ENCODE measurements at places on chromosomes 5 and 9. TPM values are rescaled to one million over a fixed set of nuclear protein-coding genes. Genes with fewer than 3 reads are reported as not detected.

Gene RARS1
- 127 TPM for total RNA-seq

Gene PHYHD1
- total RNA-seq, result 2.0 TPM

- peak; percentile 82 for DNase-seq
These were observed 93.0 kb upstream of the ZNF608 start for GRCh38 chr5:124839371-124839998.

Gene BHMT
- not detected for total RNA-seq

DNA sequence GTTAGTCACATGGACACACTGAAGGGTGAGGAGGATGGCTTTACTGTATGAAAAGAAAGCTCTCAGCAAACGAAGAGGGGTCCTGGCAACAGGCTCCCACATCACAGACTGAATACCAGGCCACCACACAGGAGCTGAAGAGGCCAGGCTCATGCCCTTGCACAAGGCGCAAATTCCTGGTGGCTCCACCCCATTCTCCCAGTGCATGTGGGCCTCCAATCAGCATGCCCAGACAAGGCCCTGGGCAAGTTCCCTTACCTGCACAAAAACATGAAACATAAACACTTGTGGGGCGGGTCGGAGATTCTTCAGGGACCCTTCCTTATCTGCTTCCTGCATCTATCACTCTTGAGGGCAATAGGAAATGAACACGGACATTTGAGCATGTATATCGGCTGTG, 935.8 kb upstream of the EDIL3 start:
- DNase-seq, result no peak

- DNase-seq, result no peak
These were observed 135.9 kb upstream of the ADAMTSL1 start for GRCh38 chr9:18338042-18338441.

- no peak for DNase-seq
These were observed 42.0 kb downstream of the UBE2QL1 start for GRCh38 chr5:6490693-6491092.

Gene FBXL7
- total RNA-seq, result not detected

DNA sequence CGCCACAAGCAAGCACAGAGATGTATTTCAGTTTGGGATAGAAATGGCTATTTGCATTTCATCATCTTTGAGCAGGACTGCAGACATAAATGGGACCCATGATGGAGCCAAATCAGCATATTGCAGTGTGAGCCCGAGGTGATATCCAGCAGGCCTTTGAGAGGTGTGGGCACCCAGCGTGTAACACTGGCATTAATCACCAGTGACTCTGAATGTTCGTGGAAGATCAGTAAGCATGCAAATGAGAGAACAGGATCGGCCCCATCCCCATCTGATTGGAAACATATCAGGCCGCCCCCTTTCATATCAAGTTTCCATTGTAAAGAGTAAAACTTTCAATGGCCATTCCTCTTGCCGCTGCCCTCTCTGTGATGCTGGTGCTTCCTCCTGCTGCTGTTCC, 84.0 kb downstream of the GTF3C4 start:
- DNase-seq, result no peak

All from MCF 10A (cell line).